ENCODE measurements at places on chromosomes 1 and 21. TPM values are rescaled to one million over a fixed set of nuclear protein-coding genes. Genes with fewer than 3 reads are reported as not detected.

LAX1 gene
- 1.1 TPM for total RNA-seq

CAMSAP2 gene
- 31.8 TPM for total RNA-seq

LCE2A gene
- not detected for total RNA-seq

DNA sequence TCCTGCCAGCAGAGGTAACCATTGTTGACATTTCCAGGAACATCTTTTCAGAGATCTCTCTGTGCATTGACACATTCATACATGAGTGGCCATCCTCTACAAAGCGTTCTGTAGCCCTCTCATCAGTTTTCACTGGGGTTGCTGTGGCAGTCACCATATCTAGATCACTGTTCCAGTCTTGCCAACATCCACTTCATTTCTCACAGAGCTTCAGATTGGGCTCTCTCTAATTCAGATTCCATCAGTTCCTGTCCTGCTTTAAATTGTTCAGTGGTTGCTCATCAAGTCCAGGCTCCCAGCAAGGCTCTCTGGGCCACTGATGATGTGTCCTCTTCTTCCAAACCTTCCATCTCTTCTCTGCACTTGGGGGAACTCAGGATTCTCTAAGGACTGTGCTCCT lies 173.7 kb downstream of the KCNJ6 start:
- no peak for DNase-seq

KCNK1 gene
- total RNA-seq = not detected

GRCh38 chr21:14870853-14871149 lies 194.0 kb downstream of the NRIP1 start:
- DNase-seq = no peak

- no peak for DNase-seq
These were observed 4.1 kb downstream of the DIPK1A start for GRCh38 chr1:92957030-92957734.

DNA sequence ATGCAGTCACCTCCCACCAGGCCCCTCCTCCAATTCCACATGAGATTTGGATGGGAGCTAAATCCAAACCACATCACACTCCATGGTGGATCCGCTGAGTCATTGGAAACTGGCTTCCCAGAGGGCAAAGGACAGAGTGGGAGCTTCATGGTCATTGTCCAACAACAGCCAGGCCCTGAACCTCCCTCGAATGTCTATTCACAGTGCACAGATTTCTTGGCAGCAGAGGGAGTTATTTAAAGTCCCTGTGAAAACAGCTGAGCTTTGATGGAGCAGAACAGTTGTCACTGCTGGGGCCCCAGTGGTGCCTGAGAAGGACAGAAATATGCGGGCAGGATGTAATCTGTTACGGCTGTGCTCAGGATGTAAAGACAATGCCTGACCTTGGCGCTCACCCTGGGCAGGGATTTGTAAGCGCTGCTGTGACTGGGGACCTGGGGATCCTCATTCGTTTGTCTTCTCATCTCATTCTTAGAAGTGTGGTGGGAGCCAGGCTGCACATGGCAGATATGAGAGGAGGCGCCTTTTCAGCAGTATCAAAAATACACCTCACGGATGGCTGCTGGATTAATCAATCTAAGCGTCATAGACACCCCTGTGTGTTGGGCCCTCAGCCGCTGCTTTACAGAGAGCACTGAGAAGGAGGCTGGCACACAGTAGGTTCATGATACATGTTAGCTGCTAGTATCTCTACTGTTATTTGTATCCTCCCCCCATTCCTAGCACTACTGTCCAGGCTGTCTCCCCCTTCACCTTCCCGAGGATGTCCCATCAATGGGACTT lies 439.4 kb downstream of the PTPRU start:
- DNase-seq = no peak
